ENCODE measurements at places on chromosomes 2 and 18.

DNA sequence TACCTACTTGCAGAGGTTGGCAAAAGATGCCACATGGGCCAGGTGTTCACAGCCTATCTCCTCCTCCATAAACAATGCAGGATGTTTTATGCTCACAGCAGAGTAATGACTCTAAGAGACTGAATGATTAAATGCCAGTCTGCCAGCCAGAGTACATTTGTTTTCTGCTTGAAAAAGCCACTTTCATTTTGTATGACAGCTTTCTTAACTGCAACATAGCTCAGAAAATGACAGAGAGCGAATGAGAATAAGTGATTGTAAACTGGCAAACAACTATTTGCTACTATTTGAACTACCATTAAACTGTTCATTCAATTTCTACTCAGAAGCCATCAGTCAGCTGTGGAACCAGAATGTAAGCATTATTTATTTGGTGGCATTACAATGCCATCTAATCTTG is 50.6 kb upstream of the DCC start:
- ATAC-seq, result no peak

GRCh38 chr2:152518641-152519580 is 183.9 kb downstream of the FMNL2 start:
- ATAC-seq, result no peak

DNA sequence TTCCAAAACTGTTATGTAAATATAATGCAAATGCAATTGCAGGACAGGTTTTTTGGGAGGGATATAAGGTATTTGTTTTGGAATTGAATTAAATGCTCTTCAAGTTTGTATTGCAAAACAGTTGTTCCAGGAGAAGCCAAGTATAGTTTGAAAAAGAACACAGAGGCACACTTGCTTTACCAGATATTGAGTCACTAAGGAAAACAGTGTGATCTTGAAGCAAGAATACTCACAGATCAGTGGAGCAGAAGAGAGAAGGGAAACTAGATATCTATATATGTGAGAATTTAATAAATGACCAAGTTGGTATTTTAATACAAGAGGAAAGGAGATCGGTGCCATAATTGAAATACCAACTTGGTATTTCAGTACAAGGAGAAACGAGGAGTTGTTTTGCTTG is 178.9 kb downstream of the CAPN13 start:
- no peak for ATAC-seq

DNA sequence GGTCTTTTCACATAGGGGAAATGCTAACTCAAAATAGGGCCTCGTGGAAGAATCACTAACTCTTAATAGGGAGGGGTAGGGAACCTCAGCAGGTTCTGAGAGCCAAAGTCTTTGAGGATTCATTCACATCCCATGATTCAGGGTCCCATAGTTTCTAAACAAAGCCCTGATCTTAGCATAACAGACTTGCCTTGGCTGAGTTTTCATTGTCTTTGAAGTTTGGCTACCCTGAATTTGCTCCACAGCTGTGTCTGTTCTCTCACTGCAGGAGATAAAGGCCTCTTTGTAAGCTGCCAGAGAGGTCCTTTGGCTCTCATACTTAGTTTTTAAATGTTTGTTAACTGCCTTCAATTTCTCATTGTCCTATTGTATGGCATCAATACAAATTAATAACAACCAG is 54.5 kb downstream of the ZDBF2 start:
- ATAC-seq, result no peak

- no peak for ATAC-seq
These were observed 384.4 kb downstream of the SLC4A3 start for GRCh38 chr2:220011859-220012258.

All from stimulated activated memory B cell treated with anti-CD40 and anti-IgM and Interleukin-4, amounts not matched to agents 10 μg/mL and 1 μg/mL and 100 μg/mL, for 72 hours (primary cell).